Pons (tissue), 1 donor: ENCODE measurements at places on chromosomes 6 and 20.
A peak's percentile ranks its signal among the peaks of the same experiment; 100 is the strongest.

DNA sequence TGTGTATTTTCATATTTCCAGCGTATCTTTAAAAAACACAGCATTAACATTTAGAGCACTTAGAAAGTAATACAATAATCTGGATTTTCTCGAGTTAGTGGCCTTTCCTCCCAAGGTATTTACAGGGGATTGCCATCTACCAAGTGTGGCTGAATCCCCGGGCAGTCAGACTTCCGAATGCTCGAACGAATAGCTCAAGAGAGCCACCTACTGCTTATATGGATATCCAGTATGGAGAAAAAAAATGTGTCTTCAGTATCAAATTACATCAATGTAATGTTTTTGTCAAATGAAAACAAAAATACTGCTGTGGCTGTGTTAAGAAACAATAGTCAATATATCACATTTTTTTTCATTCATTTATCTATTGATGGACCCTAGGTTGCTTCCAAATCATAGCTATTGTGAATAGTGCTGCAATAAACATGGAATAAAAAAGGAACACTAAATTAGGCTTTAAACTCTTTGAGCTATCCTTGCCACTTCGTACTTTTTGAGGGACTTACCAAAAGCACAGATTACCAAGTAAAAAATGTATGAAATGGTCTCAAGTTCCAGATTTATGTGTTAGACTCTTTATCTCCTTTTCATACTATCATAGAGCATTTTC is 654.5 kb upstream of the PTCHD4 start:
- peak; percentile 45 for DNase-seq

DNA sequence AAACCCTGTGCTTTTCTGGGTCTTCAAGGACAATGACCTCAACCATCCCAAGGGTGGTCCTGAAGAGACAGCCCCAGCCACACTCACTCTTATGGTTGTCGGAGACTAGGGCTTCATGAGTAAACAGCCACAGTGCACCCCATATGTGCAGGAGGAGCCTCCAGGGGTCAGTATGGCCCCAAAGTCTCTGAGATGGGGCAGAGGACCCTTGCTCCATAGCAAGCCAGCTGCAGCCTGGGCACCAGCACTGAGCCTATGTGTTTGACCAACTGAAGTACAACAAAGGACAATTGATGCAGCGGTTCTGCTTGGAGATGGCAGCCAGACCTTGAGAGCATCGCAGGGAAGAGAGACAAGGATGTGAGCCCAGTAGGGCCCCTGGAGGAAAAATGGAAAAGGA is 112.2 kb downstream of the LRFN2 start:
- peak; percentile 66 for DNase-seq

DNA sequence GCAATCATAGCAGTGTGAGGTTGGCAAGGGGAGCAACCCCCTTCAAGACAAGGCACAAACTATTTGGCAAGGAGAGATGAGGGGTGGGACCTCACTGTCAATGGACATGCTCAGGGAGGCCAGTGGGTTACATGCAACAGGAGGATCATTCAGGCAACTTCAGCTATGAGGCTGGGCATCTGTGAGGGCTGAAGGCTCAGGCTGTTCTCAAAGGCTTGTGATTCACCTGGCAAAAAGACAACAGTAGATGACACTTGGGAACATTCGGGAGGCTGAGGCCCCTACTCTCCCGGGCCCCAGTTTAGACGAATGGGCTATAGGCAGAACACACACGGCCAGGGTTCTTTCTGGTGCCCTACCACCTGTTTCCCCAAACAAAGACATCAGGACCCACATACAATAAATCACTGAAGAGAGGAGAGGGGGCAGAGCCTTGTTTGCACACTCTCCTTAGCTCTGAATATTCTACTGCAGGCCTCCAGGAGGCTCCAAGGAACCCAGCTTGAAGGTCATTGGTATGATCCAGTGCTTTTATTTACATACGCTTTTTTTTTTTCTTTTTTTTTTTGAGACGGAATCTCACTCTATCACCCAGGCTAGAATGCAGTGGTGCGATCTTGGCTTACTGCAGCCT is 7.9 kb downstream of the TUBB start:
- no peak for DNase-seq

DNA sequence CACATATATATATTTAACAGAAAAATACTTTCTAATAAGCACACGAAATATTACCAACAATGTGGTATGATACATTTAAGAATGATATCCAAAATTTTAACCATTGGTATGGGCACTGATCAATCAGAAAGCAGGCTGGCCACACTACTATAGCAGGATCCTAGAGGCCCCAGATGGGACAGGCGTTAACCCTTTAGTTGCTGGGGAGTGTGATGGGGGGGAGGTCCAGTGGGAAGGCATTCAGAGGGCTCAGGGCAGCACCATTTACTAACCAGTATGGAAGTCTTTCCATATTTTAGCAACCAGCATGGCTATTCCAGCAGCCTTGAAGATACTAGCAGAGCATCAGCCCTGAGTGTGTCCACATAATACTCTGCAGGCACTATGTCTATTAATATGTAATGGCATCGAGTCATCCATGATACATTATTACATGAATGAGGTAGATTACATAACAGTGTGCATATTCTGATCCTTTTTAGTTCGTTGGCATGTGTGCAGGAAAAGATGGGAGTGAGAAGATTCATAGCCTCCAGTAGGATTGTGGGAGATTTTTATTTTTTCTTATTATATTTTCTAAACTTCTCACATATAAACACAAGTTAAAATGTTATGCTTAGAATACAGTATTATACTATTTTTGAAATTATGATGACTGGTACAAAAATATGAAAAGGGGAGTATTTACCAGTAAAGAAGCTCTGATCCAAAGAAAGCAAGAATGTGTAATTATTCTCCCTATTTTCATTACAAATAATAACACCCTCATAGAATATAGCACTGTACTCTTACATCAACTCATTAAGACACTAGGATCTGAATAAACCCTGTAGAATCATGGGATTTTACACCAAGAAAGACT is 78.9 kb downstream of the FAM217A start:
- no peak for DNase-seq

DNA sequence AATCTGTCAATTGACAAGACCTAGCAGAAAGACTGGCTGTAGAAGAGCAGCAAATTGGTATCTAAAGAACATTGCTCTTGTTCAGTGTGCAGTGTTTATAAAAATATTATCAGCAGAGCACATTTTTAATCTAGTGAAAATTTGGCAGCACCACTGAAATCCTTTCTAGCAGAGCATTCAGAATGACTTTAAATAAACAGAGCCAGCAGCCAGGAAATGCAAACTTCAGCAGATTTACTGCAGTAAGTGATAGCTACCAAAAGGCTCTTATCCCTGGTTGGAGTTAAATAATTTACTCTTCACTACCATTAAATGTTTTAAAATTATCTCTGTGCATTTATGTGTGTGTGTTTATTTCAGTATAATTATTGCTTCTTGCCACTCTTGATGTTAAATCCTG is 590.9 kb upstream of the CITED2 start:
- no peak for DNase-seq

DNA sequence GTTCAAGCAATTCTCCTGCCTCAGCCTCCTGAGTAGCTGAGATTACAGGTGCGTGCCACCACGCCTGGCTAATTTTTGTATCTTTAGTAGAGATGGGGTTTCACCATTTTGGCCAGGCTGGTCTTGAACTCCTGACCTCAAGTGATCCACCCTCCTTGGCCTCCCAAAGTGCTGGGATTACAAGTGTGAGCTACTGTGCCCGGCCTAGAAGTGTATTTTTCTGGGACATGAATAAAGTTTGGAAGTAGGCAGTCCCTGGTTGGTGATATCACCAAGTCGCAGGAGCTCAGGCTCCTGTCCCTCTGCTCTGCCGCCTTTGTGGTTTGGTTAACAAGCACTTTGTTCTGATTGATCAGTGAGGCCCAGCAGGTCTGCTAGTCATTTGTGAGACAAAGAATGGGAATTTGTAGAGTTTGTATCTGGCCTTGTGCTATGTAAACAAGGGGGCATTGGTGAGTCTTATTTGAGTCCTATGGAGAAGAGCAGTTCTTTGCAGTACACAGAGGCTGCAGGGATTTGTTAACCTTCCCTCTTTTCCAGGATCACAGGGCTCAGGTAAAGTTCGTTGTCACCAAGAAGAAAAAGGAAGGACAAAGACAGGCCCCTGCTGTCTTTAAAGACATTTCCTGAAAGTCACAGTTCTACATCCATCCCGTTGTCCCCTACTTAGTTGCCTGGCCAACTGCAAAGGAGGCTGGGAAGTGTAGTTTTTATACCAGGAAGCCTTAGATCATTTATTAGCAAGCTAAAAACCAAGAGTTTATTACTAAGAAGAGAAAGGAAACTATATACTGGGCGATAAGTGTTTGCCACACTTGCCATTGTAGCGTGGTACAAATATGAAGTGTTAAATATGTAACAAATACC is 13.1 kb downstream of the MTHFD1L start:
- no peak for DNase-seq

DNA sequence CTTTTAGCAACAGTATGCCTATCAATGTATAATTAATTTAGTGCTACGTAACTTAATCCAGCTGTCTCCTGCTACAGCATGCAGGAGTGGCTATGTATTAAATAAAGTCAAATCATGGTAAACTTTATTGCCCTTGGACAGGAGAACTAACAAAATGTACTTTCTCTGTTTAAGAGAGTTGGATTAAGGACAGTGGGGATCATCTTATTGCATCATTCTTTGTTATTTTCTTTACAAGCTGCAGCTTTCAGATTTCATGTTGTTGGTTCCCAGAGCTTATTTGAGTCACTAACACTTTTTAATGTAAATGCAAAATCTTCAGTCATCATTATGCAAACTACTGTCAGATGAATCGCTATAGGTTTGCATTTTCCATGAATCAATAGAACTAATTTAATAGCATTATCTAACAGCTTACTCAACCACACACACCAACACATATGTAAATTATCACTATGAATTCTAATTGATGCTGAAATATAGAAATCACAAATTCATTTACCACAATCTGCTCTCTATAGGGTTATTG is 424.7 kb downstream of the MMUT start:
- no peak for DNase-seq

DNA sequence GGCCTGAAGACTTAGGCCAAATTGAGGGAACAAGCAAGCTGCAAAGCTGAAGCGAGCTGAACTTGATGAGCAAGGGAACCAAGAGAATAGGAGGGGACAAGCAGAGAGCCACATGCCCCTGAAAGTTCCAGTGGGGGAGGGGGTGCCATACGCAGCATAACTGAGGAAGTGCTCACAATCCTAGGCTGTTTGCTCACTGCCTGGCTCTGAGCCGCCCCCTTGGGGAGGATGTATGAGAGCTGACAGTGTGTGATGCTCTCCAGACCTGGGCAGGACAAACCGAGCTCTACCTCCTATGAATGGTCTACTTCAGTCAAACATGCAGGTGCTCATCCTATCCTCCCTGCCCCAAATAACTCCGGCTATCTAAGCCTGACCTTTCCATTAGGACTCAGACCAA is 52.1 kb downstream of the FAXC start:
- no peak for DNase-seq

DNA sequence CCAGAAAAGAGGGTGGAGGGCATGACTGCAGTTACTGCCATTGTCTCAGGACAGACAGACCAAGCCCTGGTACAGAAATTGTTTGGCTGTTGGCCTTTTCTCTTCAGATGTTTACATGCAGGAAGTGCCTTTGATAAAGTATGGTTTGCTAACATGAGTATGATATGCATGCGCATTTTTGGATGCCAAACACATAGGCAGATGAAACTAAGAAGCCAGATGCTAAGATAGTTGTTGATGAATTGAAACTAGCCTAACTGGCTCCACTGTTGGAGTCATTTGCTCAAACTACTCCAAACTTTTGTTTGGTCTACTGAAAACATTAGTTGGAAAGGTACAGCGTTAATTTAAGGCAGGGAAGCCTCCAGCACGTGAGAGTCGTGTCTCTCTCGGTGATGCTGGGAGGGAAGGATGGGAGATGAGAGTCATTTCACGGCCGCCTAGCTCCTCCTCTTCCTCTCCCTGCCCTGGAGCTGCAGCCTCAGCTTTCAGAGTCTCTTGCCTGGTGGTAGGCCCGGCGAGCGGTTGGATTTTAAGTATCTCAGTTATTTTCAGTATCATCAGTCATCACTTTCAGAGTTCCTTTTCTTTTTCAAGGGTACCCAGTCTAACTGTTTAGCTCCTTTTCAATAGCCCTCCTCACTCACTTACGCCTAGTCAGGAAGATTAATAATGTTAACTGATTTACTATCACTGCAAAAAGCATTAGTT is 29.7 kb downstream of the RREB1 start:
- DNase-seq = peak; percentile 45

- peak; percentile 4 for DNase-seq
These were observed 12.1 kb downstream of the TRIM31 start for GRCh38 chr6:30100585-30101443.

- no peak for DNase-seq
These were observed 13.5 kb downstream of the NINL start for GRCh38 chr20:25571817-25572216.

GRCh38 chr20:48621376-48622078 is 206.3 kb downstream of the PREX1 start:
- DNase-seq = no peak

- DNase-seq = peak; percentile 33
These were observed 66.6 kb downstream of the TNFAIP3 start for GRCh38 chr6:137933696-137934095.

DNA sequence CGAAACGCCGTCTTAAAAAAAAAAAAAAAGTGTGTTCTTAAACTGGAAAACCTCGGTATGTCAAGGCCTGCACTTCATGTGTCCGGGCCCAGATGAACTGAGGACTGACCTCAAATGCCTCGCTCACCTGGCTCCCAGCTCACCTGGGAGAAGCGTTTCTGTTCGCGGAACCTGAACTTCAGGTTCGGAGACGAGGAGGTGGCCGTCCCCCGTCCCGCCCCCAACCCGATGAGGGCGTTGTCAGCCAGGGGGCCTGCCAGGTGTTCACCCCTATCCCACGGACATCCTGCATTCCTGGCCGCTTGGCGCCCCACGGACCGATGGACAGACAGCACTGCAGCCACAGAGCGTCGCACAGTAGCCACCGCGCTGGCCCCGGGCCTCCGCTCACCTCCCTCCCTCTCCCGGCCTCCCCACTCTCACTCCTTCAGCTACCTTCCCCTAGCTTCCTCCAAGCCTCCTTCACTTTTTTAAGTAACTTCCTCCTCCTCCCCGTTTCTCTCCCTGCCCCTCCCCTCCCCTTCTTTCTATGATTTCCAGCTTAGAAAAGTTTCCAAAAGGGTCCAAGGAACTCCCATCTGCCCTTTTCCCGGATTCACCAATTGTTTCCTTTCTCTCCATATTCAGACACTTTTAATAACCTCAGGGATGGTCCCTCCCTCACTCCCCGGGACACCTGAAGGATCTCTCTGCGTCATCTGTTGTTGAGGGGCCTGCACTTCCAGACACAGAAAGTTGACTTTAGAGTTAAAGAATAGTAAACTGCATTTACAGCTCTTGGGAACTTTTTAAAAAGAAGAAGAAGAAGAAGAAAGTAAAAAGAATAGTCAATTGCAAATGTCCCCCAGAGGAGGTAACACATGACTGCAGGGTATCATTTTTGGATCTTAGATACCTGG is 22.7 kb upstream of the MCM3 start:
- DNase-seq = no peak

- no peak for DNase-seq
These were observed 69.0 kb downstream of the NCOA7 start for GRCh38 chr6:125859727-125860126.

DNA sequence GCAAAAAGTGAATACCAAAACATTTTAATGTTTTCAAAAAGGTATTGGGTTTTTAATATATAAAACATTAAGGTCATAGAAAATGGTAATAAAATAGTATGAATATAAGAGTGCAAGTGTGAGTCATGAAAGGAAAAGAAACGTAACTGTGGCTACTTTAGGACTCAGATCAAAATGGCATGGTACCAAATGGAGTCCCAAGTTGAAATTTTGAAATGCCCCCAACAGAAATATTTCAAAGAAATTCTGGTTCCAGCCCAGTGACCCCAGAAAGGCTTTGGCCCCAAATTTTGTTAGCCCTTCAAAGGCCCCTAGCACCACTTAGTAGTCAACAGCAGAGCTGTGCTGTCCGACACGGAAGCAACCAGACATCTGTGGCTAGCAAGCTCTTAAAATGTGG is 6.0 kb downstream of the COL12A1 start:
- DNase-seq = no peak
